SK-N-SH (cell line): ENCODE measurements at places on chromosomes 11 and 22. TPM values are rescaled to one million over a fixed set of nuclear protein-coding genes. Genes with fewer than 3 reads are reported as not detected.

GRCh38 chr22:42203609-42204008, 66.8 kb downstream of the TCF20 start:
- no peak overlapping the region for H3K27ac ChIP-seq
- no peaks in the 10 kb centered on the region; the same call in 1 of the 2 replicates for H3K4me1 ChIP-seq
- no peaks in the 10 kb centered on the region for H3K36me3 ChIP-seq
- no peak for DNase-seq
- no peak overlapping the region for H3K4me3 ChIP-seq
- H3K27me3 ChIP-seq: no peaks in the 10 kb centered on the region

DNA sequence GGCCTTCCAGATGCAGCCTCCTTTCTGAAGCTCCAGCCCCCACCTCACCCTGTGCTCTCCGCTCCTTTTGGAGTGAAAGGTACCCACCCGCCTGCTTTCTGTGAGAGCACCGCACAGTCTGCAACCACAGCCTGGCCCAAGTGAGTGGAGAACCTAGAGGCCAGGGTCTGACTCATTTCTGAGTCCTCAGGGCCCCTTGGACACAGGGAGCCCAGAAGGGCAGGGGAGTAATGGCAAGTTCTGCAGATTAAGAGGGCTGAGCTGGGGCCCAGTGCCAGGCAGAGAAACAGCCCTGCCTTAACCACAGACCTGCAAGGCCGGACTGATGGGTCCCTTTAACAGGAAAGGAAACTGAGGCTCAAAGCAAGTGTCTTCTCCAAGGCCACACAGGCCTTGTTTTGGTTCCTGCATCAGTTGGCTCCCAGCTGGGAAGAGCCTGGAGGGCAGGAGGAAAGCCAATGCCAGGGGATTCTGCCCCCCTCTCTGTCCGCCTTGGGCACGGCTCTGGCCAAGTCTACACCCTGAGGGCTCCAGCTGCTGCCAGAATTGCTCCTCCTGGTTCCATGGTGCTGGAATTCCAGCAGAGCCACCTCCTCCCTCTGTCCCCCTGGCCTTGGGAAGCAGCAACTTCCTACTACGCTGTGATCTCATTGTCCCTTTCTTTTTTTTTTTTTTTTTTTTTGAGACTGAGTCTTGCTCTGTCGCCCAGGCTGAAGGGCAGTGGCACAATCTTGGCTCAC, 55.1 kb downstream of the CYTH4 start:
- H3K36me3 ChIP-seq: no peaks in the 10 kb centered on the region
- no peak for DNase-seq

The MAP6 gene
- polyA plus RNA-seq: 11.1 and 13.1 TPM in 2 replicates

GRCh38 chr11:114089748-114090147, 30.2 kb downstream of the ZBTB16 start:
- H3K4me1 ChIP-seq: no peaks in the 10 kb centered on the region
- H3K4me3 ChIP-seq: no peak overlapping the region
- no peak for DNase-seq

The LUZP2 gene
- polyA plus RNA-seq: 0.03 and 0.06 TPM in 2 replicates

- H3K36me3 ChIP-seq: no peaks in the 10 kb centered on the region
- no peak overlapping the region for H3K27ac ChIP-seq
- no peak for DNase-seq
These were observed 68.5 kb upstream of the BARX2 start for GRCh38 chr11:129307162-129307561.

DNA sequence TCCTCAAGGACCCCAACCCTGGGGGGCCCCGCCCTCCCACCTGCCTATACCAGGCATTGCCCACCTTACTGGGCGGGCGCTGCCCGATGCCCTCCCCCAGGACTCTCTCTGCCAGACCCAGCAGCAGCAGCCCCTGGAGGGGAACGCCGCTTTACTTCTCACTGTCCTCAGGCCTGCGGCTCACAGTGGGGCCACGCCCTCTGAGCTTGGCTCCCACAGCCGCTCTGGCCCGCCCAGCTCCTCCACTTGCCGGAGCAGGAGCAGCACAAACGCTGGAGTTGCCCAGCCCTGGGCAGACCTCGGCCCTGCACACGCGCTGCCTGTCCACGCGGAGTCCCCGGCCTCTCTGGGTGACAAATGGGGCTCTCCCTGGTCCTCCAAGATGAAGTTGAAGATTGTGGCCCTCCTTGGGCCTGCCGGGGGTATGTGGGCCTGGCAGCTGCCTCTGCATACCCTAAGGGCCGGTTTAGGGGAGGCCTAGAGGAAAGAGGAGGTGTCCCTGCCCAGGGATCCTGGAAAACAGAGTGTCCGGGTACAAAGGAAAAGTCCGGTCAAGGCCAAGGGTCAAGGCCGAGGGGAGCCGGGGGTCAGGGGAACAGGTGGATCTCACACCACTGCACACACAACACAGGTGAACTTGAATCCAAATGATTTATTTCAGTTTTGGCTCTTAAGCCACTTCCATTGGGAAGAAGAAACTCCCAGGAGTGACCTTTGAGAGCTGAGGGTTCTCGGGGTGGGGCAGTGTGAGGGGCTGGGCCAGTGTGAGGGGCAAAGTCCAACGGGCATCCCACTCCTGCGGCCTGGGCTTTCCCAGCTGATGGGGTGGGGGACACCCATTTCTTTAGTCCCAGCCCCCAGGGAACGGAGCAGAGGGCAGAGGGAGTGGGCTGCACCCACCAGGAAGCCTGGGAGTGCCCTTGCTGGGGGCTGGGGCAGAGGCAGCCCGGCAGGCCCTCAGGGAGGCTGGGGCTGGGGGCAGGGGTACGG, 674 bp upstream of the BAIAP2L2 start:
- DNase-seq: no peak
- no peaks in the 10 kb centered on the region for H3K36me3 ChIP-seq
- H3K27me3 ChIP-seq: no peaks in the 10 kb centered on the region
- H3K4me3 ChIP-seq: no peak overlapping the region

- H3K27me3 ChIP-seq: no peaks in the 10 kb centered on the region
- no peak for DNase-seq
- H3K4me1 ChIP-seq: peaks cover 5% of the 10 kb centered on the region; the same call in 1 of the 2 replicates
These were observed 21.1 kb upstream of the RAB1B start for GRCh38 chr11:66247295-66247694.
